ENCODE measurements at places on chromosomes 6 and 20. TPM values are rescaled to one million over a fixed set of nuclear protein-coding genes. Genes with fewer than 3 reads are reported as not detected.

Gene FKBP1C
- total RNA-seq = not detected

Gene SKIC2
- 90.3 TPM for total RNA-seq

Gene ECT2L
- total RNA-seq = 0.19 TPM

Gene SEMG1
- not detected for total RNA-seq

Gene BPIFA3
- not detected for total RNA-seq

Gene HIVEP1
- total RNA-seq = 26.7 TPM

Gene POU5F1
- 2.2 TPM for total RNA-seq

Gene SIRPB2
- total RNA-seq = 12.9 TPM
